ENCODE measurements at places on chromosomes 6 and 20.

GRCh38 chr6:7900621-7901020, 10.0 kb downstream of the TXNDC5 start:
- DNase-seq = no peak

- DNase-seq = no peak
Measured at GRCh38 chr6:17932330-17932852, 55.0 kb downstream of the KIF13A start.

GRCh38 chr6:139080255-139080920, 51.8 kb downstream of the ABRACL start:
- DNase-seq = no peak

- peak; percentile 74 for DNase-seq
Measured at GRCh38 chr6:89610149-89610642, 28.4 kb downstream of the LYRM2 start.

GRCh38 chr6:22751223-22751622, 181.9 kb downstream of the HDGFL1 start:
- DNase-seq = no peak
